ENCODE measurements at places on chromosomes 2 and 18.

DNA sequence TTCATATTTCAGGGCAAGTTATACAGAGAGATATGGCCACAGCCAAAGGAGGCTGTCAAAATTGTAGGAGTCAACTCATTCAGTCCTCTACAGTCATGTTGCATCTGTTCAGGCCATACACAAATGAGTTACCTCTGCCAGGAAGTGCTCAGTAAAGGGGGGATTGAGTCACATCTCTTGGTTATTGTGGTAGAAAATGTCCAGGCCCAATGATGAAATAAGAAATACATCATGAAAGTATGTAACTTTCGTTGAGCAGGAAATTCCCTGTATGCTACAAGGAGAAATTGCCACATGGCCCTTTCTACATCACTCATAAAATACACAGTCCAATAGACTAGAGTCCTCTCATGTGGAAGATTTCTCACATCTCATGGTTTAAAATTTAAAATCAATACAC, 103.9 kb upstream of the COL3A1 start:
- DNase-seq: no peak

DNA sequence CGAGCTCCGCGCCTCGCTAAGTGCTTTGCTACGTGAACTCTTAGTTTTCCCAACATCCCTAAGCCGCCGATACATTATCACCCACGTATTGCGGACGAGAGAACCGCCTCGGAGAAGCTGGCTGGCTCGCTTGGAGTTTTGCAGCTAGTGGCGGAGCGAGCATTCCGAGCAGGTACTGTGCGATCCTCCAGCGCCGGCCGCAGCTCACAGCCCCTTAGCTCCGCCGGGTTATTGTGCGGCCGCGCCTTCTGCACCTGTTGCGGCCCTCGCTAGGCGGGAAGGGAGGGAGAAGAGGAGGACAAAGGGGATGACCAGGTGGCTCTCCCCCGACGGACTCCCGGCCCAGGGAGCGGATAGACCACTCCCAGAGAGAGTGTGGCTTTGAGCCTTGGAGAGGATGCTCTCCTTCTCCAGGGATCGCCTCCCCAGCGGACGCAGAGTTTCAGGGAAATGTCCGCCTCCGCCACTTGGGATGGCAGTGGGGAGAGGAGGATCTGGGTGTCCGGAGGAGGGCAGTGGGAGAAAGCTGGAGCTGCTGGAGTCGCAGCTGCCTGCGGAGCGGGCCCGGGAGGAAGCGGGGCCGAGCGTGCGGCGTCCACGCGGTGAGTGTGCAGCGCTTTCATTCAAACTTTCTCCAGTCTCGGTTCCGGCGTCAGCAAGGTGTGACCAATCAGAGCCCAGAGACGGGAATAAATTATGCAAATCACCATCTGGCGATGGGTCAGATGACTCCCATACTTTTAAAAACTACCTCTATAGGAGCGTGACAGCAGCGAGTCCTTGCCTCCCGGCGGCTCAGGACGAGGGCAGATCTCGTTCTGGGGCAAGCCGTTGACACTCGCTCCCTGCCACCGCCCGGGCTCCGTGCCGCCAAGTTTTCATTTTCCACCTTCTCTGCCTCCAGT, at the start of gene LIPG:
Gene LIPG, plus strand, starts transcription at position 769 of the 905 bp plus-strand sequence. CDS start 252 bp downstream, outside the sequence.
- DNase-seq: no peak

GRCh38 chr2:105521176-105521575, 122.3 kb upstream of the FHL2 start:
- no peak for DNase-seq

DNA sequence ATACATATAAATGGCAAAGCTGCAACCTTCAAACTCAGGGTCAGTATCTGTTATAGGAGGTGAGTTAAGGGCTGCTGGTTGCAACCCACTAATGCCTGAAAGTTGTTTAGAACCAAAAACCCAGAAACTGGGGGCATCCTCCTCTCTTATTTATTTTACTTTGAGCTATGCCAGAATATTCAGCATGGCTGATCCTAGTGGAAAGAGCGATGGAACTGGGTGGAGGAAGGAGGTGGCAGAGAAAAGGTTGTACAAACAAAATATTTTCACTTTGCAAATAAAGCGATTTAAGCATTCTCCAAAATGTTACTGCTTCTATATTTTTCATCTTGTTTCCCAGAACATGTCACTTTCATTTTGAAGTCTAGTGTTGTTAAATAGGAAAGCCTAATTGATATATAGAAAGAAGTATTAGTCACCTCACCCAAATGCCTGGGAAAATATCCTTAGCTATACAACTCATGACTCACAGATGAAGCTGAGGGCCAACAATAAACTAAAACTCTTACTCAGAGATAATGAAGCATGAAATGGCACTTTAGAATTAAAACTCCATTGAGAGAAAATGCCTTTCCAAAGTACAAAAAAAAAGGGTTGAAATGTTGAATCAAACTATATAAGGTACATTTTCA, 251.4 kb upstream of the UBE2E3 start:
- DNase-seq: no peak

GRCh38 chr18:7633171-7633570, 66.1 kb downstream of the PTPRM start:
- DNase-seq: no peak

DNA sequence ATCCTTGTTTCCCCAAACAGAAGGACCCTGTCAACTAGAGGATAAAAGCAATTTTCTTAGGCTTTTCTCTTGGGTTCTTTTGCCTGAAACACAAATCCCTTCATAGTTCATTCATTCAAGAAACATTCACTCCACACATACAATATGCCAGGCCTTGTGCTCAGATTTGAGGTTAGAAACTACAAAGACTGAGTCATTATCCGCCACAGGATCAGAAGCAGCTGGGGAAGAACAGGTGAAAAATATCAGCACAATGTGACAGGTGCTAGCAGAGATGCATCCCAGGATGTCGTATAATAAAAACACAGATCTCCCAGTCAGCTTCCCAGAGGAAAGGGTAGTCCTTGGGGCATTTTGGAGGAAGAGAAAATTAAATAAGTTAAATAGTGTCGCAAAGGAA, 172.4 kb downstream of the LRATD1 start:
- no peak for DNase-seq

DNA sequence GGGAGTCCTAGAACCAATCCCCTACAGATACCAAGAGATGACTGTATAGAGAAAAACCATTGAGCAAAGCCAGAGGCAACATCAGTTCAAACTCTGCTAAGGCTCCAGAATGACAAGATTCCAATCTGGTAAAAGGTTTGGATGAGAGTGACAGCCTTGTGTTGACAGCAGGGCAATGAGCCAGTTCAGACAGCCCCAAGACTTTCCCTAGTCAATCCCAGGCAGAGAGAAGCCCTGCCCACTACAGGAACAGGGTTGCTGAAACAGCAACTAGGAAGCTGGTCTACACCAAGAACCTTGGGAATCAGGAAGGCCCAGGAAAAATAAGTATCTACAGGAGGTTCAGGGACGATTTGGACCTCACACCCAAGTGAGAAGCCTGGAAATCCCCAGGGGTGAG, 3.3 kb downstream of the PSTPIP2 start:
- no peak for DNase-seq

- DNase-seq: no peak
Measured at GRCh38 chr2:217179854-217180253, 320.0 kb upstream of the TNP1 start.

DNA sequence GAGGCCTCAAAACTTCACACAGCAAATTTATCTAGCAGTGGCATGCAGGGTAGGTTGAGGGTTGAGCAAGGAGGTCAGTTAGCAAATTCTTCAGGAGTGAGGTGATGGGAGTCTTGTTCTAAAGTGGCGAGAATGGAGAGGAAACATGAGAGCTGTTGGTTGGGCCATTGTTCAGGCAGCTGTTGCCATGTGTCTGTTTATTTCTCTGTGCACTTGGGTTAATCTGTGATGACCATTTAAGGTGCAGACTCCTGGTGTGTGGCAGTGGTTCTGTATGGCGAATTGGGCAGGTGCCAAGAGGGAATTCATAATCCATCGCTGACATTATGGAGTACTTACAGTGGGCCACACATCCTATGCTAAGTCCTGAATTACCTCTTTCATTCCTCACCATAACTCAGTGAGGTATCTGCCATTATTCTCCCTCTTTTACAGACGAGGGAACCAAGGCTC, 30.4 kb downstream of the TMEM178A start:
- DNase-seq: no peak

DNA sequence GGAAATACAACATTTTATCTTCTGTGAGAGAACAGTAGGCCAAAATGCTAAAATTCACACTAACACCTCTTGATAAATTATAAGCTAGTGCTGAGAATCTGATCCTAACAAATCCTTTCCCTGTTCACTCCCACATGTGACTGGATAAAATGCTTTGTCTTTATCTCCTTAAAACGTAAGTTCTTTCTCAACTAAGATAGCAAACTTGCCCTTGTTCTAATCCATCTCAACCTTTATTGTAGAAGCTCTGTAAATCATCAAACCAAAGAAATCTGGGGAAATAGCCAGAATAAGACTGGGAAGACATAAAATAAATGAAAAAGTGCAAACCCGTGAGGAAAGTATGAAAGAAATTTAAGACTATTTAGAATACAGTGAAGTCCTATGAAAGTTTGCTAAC, 1058.4 kb upstream of the ACVR2A start:
- DNase-seq: no peak

GRCh38 chr2:98502556-98503335, 58.1 kb downstream of the INPP4A start:
- no peak for DNase-seq

- no peak for DNase-seq
Measured at GRCh38 chr2:180739070-180739469, 241.3 kb upstream of the UBE2E3 start.

DNA sequence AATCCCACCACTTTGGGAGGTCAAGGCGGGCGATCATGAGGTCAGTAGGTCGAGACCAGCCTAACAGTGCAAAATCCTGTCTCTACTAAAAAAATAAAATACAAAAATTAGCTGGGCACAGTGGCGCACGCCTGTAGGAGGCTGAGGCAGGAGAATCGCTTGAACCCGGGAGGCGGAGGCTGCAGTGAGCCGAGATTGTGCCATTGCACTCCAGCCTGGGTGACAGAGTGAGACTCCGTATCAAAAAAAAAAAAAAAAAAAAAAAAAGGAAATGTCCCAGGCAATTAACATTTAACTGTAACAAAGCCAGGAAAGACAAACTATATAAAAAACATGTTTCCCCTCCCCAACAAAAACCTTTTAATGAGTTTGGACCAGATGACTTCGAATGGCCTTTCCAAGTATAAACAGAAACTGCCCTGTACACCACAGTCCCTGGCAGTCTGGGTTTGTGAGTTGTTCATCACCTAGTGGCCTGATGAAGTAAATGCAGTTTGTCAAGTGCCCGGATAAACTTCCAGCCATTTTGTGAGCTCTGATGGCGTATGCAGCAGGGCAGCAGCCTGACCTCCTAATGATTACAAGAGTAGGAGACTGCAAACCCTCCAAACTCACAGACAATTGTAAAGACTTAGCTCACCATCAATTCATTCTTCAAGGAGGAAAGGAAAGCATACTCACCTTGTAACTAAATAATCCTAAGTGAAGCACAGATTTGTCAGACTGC, 16.6 kb upstream of the PCBP1 start:
- DNase-seq: no peak

DNA sequence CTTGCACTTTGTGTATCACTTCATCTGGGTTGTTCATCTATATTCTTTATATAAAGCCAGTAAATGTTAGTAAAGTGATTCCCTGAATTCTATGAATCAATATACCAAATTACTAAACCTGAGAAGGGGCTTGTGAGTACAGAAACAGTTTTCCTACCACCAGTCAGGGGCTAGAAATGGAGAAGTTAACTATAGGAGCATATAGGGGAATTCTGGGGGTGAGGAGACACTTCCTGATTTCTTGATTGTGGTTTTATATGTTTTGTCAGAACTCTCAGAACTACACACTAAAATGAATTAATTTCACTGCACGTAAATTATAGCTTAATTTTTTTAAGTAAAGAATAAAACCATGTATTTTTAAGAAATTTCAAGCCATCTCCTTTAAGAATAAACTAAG, 93.7 kb downstream of the SESTD1 start:
- DNase-seq: no peak
